Suppressor macrophage treated with lipopolysaccharide for 4 hours (primary cell): ENCODE measurements at places on chromosomes 7 and 10.

GRCh38 chr7:70568674-70569334, 563.1 kb upstream of the GALNT17 start:
- no peak for DNase-seq

DNA sequence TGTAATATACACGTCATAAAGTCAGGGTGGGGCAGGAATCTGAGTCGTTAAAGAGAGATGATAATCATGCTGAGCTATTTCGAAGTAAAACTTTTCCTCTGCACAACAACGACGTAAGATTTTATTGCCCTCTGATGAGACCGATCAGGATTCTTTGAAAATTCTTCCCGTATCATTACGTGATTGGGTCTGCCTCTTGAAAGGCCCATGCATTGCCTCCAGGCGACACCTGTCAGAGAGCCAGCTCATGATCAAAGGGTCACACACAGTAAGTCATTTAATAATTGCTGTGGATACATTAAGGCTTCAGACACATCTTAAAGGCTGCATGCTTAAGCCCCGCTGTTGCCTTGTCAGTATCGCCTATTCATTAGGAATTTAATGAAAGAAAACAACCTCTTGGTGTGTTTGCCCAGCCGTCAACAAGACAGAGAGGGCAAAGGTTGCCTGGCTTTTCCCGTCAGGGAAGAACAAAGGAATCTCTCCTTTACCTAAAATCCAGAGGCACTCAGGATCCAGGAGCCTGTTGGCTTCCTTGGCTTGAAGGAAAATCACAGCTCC, 189.0 kb upstream of the SH2B2 start:
- no peak for DNase-seq

- no peak for DNase-seq
These were observed 17.3 kb downstream of the VWDE start for GRCh38 chr7:12386313-12386740.

GRCh38 chr10:58385784-58386112, 538 bp downstream of the TFAM start:
- peak; percentile 22 for DNase-seq

DNA sequence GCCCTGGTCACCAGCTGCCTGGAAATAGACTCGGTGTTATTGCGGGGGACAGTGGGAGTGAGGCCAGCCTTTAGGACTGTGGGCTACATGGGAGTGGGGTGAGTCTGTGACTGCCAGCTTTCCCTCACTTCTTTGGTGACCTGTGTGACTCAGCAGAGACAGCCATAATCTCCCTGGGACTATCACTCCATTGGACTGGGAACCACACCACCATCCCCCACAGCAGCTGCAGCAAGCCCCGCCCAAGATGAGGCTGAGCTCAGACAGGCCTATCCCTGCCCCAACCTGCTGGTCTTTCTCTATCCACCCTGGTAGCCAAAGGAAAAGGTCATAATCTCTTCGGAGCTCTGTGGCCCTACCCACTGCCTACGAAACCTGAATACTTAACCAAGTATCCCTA, 263.2 kb downstream of the FZD1 start:
- no peak for DNase-seq

- no peak for DNase-seq
These were observed 139.4 kb upstream of the PCDH15 start for GRCh38 chr10:54940418-54940817.

- no peak for DNase-seq
These were observed 158.9 kb upstream of the GPR26 start for GRCh38 chr10:123507298-123507697.

DNA sequence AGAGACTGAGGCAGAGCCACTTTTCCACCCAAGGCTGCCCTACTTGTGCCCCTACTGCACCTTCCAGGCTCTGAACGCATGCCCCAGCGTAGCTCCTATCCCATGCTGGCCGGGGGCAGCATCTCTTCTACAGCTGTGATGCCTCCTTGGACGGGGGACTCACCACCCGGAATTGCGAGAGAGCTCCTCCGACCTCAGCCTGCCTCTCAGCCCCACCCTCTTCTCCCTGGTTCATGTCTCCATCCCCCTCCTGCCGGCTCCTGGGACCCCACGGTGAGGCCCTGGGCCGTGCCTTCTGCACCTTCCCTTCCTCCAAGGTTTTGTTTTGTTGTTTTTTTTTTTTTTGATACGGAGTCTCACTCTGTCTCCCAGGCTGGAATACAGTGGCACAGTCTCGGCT, 112.4 kb downstream of the MICALL2 start:
- DNase-seq, result no peak

GRCh38 chr7:93165447-93165846, 17.3 kb upstream of the SAMD9L start:
- peak; percentile 90 for DNase-seq

DNA sequence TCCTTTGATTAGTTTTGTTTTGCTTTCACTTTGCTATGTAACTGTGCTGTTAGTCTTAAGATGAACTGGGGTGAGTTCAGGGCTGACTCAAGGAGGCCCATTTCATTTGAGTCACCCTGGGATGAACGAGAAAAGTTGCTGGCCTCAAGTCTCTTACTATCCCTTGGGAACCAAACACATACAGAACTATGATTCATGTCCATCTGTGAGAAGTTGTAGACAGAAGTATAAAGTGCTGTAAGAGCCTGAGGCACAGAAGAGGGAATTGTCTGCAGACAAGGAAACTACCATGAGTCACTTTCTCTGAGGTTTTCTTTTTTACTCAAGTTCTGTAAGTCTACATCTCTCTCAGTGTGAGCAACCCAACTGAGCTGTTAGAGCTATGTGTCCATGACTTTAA, 179.8 kb upstream of the CSTF2T start:
- DNase-seq, result peak; percentile 75

DNA sequence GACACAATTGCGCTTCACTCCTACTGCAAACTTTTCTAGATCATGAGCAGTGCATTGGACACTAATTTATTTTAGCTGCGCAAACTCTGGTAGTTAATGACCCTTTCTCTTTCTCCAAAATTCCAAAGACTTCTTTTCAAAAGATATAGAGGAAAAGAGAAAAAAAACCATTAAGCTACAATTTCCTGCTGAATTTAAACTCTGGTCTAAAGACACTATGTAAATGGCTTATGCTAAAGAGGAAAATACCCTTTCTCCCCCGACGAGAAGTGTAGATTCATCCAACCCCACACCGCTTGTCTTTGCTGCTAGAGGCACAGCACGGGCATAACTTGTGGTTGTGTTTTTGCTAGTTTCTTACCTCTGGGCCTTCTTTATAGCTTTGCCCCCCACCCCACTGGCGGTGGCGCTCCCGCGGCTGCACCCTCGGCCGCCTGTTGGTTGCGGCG, 84.1 kb downstream of the SNX10 start:
- no peak for DNase-seq

- no peak for DNase-seq
These were observed 351.4 kb downstream of the MDFIC start for GRCh38 chr7:115273139-115273772.

- no peak for DNase-seq
These were observed 29.0 kb downstream of the DIP2C start for GRCh38 chr10:660413-660969.

- no peak for DNase-seq
These were observed 106.5 kb downstream of the WDR37 start for GRCh38 chr10:1162481-1163203.

- no peak for DNase-seq
These were observed 40.7 kb downstream of the GRID2IP start for GRCh38 chr7:6510476-6511133.

DNA sequence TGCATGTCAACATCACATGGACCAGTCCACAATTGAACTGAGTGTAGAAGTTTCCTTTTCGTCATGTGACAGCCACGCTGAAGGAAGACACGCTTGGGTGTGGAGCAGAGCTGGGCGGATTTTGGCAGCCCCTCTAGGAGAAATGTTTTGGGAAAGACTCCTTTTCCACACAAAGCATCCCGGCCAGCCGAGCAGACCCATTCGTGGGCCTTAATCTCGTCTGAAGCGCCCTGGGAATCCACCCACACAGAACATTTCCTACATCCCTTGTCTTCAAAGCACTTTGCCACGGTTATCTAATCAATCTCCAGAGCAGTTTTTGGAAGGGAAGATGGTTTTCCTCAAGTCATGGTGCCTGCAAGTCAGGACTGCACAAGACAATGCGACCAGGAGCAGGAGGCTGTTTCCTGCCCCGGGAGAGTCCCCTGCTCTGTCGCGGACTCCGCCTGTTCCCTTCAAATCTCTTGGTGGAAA, 8.4 kb upstream of the IFT22 start:
- DNase-seq, result no peak
